ENCODE measurements at places on chromosomes 5 and 9.
A peak's percentile ranks its signal among the peaks of the same experiment; 100 is the strongest.

DNA sequence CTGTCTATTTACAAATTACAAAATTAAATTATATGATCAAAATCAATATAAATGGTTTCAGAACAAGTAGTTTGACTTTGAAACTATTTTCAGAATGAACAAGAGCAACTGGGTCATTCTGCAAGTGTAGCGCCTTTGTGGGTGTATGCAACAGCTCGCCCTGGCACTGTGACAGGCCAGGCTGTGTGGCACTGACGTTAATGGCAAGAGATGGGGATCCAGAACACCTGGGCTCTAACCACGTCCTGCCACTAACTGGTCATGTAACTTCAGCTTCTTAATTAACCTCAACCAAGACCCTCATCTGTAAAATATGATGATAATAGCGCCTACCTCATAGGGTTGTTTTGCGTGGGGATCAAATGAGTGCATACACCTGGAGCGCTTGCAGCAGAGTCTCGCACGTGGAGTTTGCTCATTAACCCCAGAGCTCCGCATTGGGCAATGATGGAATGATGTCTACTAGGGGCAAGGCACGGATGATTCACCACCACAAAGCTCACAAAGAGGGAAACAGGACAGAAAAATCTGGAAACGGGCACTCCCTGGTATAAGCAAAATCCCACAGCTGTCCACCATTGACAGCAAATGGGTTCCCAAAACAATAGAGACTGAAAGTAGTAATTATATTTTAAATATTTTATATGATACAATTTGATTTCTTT, 639.4 kb downstream of the SEMA5A start:
- DNase-seq, result no peak

GRCh38 chr9:28317745-28318144, 744.5 kb upstream of the C9orf72 start:
- DNase-seq, result no peak

- DNase-seq, result no peak
These were observed 202.8 kb downstream of the DMRTA1 start for GRCh38 chr9:22649384-22649783.

DNA sequence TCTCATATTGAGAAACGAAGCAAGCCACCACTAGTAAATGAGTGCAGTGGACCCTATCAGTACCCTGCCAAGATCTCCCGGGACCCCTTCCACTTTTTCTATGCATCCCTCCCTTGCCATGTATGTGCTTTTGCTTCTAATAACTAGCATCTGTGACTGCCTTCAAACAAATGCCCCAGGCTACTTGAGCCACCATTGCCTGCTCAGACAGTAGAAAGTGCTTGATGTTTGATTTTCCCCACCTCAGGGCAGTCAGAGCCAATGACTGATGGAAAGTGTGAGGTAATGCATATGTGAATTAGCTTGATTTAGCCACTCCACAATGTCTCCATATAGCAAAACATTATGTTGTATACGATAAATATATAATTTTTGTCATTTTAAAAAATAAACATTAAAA, 797.3 kb upstream of the ACO1 start:
- DNase-seq, result no peak

- DNase-seq, result no peak
These were observed 27.0 kb downstream of the CATSPER3 start for GRCh38 chr5:134994560-134995156.

GRCh38 chr5:14582797-14583137, 1.2 kb downstream of the OTULINL start:
- no peak for DNase-seq

DNA sequence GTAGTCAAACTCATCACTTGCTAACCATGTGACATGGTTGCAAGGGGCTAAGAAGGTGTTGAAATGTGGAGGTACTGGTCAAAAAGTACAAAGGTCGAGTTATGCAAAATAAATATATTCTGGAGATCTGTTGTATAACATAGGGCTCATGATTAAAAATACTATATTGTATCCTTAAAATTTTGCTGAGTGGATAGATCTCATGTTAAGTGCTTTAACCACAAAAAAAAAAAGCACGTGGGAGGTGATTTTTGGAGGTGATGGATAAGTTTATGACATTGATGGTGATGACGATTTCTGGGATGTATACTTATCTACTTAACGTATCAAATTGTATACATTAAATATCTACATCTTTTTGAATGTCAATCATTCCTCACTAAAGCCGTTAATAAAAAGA, 96.2 kb upstream of the PAPPA start:
- no peak for DNase-seq

- no peak for DNase-seq
These were observed 30.3 kb downstream of the TYRP1 start for GRCh38 chr9:12723409-12724028.

DNA sequence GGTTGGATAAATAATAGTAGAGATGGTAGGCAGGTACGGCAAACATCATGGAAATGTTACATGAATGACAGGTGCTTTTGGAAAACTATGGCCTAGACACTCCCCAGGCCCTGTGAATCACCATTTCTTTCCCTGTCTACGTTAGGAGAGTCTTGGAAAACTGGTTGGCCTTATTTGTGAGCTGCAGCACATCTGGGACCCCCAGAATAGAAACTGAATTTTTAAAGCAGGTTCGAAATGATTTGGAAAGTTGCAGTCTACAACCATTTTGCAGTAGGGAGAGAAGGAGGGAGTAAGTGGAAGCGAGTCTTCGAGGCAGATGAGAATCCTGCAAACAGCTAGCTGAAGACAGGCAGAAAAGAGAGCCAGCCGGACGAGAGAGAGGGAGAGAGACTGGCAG, 13.0 kb downstream of the C1QTNF2 start:
- no peak for DNase-seq

GRCh38 chr5:89710006-89710405, 699.5 kb downstream of the CETN3 start:
- no peak for DNase-seq

- no peak for DNase-seq
These were observed 481.9 kb downstream of the ZNF608 start for GRCh38 chr5:124264499-124264898.

DNA sequence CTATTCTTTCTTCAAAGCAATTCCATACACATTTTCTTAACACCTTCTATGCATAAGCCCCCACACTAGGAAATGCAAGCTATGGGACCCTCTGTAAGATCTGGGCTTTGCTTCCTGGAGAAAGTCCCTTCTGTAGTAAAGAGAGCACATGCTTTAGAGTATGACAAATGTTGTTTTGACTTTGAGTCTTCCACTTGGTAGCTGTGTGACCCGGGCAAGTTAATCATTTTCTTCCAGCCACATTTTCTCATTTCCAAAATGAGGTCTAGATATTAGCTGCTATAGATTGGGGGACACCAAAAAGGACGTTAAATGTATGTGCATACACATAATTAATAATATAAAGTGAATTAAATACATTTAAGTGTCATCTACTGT, 334.0 kb downstream of the NFIB start:
- no peak for DNase-seq

GRCh38 chr5:135821061-135821801, 13.2 kb upstream of the SLC25A48 start:
- no peak for DNase-seq

DNA sequence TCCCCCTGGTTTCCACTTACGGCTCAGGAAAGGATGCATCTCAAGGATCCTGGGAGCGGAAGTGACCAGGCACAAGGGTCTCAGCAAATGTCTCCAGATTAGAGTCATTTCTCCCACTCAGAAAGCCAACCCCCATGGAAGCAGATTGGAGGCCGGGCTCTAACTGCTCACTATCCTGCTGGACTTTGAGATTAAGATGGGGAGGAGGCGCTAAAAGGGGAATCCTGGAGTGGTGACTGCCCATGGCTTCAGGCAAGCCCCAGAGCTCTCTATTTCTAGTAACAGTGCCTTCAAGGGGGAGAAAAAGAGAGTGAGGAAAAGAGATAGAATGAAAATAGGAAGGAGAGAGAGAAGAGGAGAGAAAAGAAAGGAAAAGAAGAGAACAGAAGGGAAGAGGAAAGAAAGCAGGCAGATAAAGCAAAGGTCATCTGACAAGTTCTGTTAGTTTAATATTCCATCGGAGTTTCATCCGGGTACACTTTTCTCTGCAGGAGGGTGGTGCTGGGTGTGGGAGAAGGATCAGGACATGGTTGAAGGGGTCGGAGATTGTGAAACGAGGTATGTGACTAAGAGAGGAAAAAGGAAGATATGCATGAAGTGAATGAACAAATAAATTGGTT, at the start of gene AGXT2:
TSS of gene AGXT2 (minus strand) at position 165 of the 620 bp plus-strand sequence. CDS start at position 108, 57 bp downstream.
- DNase-seq, result no peak

DNA sequence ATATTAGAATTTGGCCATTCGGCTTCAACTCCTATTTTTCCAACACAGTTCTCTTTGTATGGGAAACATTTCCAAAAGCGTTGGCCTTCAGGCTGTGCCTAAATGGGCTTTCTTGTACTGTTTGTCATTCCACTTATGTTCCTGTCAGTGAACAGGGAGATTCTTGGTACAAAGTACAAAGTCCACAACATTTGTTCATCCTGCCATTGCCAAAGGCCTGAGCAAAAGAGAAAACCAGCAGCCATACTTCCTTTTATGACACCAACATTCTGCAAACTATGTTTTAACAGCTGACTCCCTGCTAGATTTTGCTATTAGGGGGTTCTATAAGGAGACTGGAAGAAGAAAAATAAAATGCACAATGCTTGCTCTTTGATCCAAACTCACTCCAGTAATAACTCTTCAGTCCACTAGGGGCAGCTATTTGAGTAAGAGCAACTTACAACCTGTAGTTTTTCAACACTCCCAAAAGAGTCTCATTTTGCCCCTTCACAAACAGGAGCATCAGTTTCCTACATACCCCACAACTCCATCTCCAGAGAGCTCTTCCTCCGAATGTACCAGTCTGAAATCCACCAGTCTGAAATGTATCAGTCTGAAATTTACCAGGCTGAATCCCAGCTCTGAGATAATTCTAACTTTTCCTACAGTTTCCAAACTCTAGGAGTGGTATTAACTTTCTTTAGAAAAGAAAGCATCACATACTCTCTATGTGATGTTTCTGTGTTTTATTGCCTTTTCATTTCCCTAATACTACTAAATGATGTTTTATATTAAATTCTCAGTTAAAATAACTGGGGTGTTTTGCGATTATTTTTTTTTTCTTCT, 693.8 kb downstream of the DNAH5 start:
- no peak for DNase-seq

- DNase-seq, result peak; percentile 50
These were observed 4.9 kb downstream of the SMIM3 start for GRCh38 chr5:150783422-150783928.

DNA sequence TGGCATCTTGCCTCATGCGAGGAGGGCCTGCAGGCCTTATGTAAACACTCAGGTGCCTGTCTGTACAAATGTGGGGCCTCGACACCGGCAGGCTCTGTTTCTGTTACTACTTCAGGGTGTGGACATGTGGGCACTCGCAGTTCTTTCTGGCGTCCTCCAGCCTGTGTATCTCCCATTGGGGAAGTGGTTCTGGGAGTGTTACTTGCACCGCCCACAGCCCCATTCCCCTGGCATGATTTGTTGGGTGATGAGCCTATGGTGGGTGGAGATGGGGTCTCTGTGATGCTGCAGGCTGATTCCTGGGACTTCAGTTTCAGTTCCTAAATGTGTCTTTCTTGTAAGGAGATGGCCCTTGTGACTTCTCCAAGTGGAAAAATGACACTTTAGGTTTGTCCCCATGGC, 82.1 kb upstream of the PITX1 start:
- DNase-seq, result no peak

DNA sequence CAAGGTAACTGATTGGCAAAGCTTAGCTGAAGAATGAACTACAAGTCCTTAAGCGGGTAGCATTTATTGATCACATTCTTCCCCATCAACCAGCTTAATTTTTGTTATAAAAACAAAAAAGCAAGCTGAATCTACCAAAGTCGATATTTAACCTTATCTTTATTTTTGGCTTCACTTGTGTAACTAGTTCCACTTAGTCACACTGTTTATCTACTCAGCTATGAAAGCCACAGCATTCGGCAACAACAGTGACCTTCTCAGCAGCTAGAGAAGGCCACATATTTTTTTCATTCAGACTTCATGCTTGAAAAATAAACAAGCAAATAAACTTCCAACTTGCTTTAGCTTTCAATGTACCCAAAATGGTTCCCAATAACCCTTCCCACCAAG, 69.4 kb downstream of the KLHL3 start:
- no peak for DNase-seq

DNA sequence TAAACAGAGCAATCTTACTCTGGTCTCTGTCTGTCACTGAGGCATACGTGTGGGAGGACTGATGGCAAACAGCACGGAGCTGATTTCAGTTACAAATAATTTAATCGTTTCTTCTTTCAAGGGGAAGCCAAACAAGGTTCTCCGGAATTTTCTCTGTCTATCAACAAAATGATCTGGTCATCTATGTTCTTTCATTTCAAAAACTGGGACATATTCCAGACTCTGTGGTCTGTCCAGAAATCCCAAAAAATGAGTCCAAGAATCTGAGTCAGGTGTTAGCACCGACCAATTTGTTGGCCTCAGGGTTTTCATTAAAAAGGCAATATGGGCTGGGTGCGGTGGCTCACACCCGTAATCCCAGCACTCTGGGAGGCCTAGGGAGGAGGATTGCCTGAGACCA, 69.9 kb upstream of the ZNF608 start:
- DNase-seq, result no peak

GRCh38 chr5:136364307-136364706, 1.0 kb downstream of the TRPC7 start:
- no peak for DNase-seq

DNA sequence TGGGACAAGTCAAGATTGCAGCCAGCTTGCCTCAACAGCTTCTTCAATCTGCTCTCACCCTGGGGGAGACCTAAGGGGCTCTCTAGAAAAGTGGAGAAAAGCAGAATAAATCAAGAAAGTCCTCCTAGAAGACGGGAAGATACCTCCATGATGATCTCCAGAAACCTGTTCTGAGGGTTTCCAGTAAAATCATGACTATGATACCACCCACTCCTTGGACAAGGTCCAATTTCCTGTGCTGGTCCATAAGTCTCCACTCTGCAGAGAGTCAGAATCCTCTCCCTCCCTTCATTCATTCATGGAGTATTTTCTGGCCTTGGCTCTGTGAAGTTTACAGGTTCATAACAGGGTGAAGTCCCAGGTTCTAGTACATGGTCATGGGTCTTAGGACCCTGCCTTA, 168.6 kb downstream of the SLC12A2 start:
- DNase-seq, result no peak

DNA sequence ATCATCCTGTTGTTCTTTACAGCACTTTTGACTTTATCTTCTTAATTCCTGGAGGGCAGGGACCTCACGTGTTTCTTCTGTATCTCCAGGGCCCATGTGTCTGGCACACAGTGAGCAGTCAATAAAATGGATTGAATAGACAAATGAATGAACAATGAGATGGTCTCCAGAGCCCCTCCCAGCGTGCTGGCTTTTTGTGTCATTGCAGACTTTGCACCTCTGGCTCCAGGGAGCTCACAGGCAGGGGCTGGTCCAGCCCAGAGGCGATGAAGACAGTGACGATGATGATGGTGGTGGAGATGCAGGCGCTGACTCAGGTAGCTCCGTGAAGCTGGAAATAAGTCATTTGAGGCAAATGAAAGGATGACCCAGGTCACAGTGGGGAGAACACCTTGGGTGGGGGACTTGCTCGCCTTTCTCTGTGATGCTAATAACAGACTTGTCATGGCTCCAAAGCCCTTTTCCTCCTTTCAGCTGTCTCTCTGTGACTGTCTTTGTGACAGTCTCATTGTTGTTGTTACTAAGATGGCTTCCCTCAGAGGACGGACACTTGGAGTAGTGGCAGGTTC, 30.4 kb upstream of the FABP6 start:
- DNase-seq, result no peak
